ENCODE measurements at places on chromosomes 3 and 15. TPM values are rescaled to one million over a fixed set of nuclear protein-coding genes. Genes with fewer than 3 reads are reported as not detected.

Gene CPN2
- not detected for total RNA-seq

Gene C2CD4B
- total RNA-seq: 0.31 TPM

Gene P3H2
- 24.9 TPM for total RNA-seq

Gene DOCK3
- 0.35 TPM for total RNA-seq

Measured in A549 treated with GW870086 at 1 μM for 4 hours (cell line).